ENCODE measurements at places on chromosomes 7 and 10.
A peak's percentile ranks its signal among the peaks of the same experiment; 100 is the strongest.

GRCh38 chr7:80106498-80107113, 28.0 kb upstream of the GNAI1 start:
- DNase-seq, result no peak

- no peak for DNase-seq
These were observed 153.4 kb upstream of the KLF14 start for GRCh38 chr7:130887182-130887956.

DNA sequence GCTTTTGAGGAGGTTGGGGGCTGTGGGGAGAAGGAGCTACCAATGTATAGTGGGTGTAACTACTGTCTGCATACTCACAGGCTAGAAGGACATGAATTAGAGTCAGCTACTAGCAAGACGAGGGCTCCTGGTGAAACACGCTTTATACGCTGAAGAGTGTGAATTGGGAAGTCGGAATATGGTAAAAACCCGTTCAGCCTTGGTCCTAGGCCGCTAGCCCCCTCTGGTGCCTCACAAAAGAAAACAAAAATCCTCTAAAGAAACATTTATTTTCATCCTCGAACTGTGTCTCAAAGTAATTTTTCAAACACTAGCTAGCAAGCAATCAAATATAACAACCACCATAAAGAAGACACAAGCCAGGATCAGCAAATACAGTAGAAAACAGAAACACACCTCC, 338.1 kb upstream of the SEMA3C start:
- DNase-seq, result no peak

- no peak for DNase-seq
These were observed 2.1 kb downstream of the CHST3 start for GRCh38 chr10:71966046-71967004.

- DNase-seq, result no peak
These were observed 17.1 kb downstream of the SCD start for GRCh38 chr10:100364175-100364574.

GRCh38 chr10:78568620-78569019, 500.1 kb upstream of the ZMIZ1 start:
- no peak for DNase-seq

DNA sequence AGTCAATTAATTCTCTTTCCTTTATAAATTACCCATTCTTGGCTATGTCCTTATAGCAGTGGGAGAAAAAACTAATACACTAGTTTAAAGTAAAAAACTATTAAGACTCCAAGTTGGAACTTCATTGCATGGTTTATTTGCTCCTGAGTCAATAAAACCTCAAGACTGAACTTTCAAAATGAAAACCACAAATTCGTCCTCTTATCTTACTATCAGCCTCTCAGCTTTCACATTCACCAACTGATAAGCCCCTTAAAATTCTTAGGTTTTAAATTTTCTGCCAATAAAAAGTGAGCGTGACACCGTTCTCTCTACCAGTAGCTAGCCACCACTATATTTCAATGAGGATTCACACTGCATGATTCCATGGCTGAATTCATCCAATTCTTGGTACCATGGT, 346.4 kb upstream of the NPSR1 start:
- no peak for DNase-seq

GRCh38 chr7:2478399-2478785, 2.2 kb upstream of the GRIFIN start:
- DNase-seq, result no peak

- no peak for DNase-seq
These were observed 189.0 kb upstream of the CELF2 start for GRCh38 chr10:10828623-10829022.

DNA sequence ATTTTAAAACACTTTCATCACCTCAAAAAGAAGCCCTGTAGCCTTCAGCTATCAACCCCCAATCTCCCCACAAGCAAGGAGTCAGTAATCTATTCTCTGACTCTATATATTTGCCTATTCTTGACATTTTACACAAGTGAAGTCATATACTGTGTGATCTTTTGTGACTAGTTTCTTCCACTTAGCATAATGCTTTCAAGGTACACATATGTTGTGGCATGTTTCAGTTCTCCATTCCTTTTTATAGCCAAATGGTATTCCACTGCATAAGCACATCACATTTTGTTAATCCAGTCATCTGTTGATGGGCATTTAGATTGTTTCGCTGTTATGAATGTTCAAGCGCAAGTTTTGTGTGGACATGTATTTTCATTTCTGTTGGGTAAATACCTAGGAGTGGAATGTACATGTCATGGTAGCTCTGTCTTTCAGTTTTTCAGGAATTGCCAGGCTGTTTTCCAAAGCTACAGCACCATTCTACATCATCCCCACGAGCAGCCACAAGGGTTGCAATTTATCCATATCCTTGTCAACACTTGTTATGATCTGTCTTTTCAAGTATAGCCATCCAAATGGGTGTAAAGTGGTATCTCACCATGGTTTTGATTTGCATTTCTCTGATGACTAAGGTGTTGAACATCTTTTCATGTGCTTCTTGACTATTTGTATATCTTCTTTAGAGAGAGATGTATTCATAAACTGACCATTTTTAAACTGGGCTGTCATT, 405.6 kb downstream of the KCNMA1 start:
- no peak for DNase-seq

DNA sequence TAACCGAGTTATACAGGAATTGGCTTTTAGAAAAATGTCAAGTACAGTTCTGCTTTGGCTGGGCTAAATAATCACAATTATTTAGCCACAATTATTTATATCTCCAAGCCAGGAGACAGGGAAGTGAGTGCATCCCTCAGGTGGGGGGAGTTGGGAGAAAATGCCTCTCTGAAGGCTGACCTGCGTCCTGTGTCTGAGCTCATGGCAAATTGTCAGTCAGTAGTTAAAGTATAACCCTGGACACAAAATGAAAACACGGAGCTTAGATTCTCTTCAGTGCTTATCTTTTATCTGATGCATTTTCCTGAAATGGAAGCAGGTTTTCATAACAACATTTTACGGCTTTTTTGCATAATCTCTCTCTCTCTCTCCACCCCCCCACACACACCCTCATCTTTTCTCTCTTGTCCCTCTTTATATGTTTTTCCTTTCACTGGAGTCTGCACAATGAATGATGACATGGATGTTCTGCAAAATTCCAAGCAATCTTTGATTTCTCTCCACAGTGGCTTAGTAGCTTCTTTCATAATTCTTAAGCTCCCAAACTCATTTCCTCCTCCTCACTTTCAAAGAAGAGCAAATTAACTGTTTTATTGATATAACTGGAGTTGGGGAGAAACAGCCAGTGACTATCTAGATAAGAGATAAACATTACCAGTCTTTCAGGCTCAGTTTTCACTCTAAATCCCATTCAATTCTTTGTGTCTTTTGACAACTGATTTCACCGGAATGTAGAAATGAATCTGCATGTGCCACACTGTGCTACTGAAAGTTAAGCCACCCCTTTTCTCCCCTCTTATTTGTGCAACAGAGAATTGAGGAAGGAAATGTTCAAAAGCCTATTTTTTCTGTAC, 521.4 kb upstream of the GHITM start:
- DNase-seq, result no peak

- DNase-seq, result no peak
These were observed 79.0 kb downstream of the GRB10 start for GRCh38 chr7:50703654-50704053.

- no peak for DNase-seq
These were observed 68.5 kb downstream of the EPDR1 start for GRCh38 chr7:37988721-37989650.

DNA sequence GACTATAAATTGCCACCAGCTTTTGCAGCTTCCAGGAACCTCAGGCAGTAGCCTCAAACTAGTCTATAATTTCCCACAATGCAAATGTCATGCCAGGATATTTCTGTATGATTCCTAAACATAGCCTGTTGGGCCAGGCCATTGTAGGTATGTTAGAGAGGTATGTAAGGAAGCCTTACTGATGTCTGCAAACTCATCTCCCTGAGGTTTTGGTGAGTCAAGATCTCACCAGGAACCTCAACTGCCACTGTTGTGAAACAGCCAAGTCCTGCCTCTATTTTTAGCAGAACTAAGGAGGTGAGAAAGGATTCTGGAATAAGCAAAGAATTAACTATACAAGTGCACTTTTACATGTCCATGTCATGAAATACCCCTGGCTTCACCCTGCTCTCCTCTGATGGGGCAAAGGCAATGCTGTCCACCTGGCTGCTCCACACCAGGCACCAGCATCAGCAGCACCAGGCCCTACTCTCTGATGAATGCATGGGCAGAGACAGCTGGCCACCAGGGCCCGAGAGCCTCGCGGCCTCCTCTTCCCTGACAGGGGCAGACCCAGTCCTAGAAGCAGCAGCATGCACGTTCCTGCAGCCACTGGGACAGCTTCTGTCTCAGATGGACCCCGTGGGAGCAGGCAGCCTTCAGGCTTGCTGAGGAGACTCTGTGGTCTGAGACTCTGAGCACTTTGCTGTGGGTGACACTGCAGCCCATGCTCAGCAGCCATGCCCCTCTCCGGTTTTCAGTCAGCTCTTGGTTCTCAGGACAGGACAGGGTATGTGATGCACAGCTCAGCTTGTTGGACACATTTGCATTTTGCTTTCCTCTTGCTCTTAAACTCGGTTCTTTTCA, 147.3 kb downstream of the ZMYND11 start:
- no peak for DNase-seq

- DNase-seq, result no peak
These were observed 61.7 kb upstream of the UBE3C start for GRCh38 chr7:157077021-157077420.

DNA sequence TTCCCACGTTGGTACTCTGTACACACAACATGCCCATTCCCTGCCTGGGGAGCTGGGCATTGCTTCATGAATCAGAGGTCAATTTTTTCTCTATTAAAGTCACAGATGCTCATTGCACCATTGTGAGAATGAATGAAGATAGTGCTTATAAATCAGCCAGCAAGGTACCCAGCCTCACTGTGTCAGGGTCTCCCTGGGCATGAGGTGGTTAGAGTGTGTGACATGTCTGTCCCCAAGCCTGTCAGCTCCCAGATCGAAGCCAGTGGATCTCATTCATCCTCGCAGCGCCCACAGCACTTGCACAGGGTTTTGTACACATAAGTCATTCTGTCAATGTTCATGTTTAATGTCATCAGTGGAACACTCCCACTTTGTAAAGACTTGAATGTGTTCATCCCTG, 126.8 kb downstream of the EGFR start:
- no peak for DNase-seq

GRCh38 chr7:152464312-152465118, 28.7 kb upstream of the KMT2C start:
- DNase-seq, result peak; percentile 62

- no peak for DNase-seq
These were observed 471.4 kb upstream of the MGMT start for GRCh38 chr10:128995676-128996075.
